ENCODE measurements at places on chromosomes 12 and 14.

GRCh38 chr12:77406219-77406905, 341.0 kb upstream of the E2F7 start:
- DNase-seq: no peak

GRCh38 chr12:123765504-123766035, 3.5 kb downstream of the DNAH10 start:
- DNase-seq: no peak

DNA sequence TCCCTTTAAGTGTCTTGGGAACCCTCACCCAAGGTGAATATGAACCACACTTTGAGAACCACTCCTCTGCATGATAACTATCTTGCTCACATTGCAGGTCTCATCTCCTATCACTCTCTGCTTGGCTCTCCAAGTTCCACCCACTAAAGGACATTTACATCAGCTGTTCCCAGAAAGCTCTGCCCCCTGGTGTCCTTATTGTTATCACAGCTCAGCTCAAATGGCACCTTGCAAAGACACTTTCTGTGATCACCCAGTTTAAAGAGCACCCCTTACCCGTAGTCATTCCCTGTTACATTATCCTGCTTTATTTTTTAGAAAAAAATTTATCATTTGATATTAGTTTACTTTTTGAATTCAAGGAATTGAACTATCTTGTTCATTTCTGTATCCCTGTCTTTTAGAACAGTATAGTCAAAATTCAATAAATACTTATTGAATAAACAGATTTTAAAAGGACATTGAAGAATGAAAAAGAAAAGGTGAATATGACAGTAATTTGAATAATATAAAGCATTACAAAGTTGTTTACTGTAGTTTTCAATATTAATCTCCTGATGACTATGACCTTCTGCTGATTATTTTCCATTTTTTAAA, 20.5 kb upstream of the GUCY2C start:
- no peak for DNase-seq

- DNase-seq: no peak
These were observed 183.6 kb upstream of the CCND2 start for GRCh38 chr12:4089956-4090355.

GRCh38 chr14:87049950-87050349, 943.0 kb downstream of the GALC start:
- no peak for DNase-seq

- no peak for DNase-seq
These were observed 25.3 kb upstream of the TMEM260 start for GRCh38 chr14:56554301-56554700.

DNA sequence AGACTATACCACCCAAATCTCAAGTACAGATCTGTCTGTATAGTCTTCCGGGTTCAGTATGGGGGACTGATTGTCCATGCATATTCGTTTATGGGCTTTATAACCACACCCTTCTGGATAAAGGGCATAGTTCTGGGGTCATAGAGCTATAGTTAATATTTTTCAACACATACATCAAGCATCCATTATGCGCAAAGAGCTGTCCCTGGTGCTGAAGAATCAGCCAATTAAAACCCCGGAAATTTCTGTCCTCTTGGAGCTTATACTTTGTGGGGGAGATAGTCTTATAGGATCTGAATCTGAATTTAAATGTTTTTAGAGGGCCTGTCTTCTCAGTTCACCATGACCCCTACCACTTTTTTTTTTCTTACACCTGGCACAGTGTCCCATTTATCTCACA, 256.7 kb downstream of the SUDS3 start:
- DNase-seq: no peak

GRCh38 chr14:96727491-96727890, 69.7 kb upstream of the VRK1 start:
- DNase-seq: no peak

- DNase-seq: no peak
These were observed 133.2 kb downstream of the RAD51B start for GRCh38 chr14:67952786-67953185.

- DNase-seq: no peak
These were observed 37.9 kb downstream of the SH2B3 start for GRCh38 chr12:111443586-111443985.

DNA sequence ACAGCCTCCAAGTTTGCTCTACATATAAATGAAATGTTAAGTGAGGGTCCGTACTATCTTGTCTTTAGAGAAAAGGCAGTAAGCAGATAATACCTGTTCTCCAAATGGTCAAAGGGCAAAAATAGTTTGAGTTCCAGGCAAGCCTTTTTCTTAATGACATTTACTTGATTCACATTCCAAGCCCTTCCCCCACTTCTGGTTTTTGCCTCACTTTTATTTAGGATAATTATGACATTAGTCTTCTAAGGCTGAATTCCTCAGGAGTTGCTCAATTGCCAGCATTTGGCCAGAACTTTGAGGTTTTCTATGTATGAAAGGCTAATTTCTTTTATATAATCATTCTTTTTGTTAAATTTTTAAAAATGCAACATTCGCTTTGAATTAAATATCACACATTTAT, 62.5 kb upstream of the DUSP6 start:
- no peak for DNase-seq

DNA sequence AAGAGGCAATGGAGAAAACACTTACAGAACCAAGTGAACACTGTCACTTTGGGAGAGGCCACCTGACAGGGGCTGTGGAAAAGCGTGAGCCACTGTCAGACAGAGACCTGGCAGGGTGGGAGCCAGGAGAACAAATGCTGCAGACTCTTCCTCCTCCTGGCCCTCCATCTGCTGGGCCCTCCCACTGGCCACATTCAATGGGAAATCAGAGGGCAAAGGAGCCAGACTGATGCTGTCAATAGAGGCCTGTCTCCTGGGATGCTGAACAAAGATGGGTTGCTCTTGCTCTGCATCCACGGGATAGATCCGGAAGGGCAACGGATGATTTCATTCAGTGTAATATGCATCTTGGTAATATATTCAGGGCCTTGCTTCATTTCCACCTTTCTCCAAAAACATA, 44.9 kb upstream of the BCAT1 start:
- no peak for DNase-seq

- DNase-seq: no peak
These were observed 26.4 kb downstream of the EID3 start for GRCh38 chr12:104329707-104330532.

- DNase-seq: no peak
These were observed 24.6 kb downstream of the EXOC5 start for GRCh38 chr14:57244106-57244505.

GRCh38 chr12:19498099-19498498, 58.8 kb downstream of the AEBP2 start:
- DNase-seq: no peak

DNA sequence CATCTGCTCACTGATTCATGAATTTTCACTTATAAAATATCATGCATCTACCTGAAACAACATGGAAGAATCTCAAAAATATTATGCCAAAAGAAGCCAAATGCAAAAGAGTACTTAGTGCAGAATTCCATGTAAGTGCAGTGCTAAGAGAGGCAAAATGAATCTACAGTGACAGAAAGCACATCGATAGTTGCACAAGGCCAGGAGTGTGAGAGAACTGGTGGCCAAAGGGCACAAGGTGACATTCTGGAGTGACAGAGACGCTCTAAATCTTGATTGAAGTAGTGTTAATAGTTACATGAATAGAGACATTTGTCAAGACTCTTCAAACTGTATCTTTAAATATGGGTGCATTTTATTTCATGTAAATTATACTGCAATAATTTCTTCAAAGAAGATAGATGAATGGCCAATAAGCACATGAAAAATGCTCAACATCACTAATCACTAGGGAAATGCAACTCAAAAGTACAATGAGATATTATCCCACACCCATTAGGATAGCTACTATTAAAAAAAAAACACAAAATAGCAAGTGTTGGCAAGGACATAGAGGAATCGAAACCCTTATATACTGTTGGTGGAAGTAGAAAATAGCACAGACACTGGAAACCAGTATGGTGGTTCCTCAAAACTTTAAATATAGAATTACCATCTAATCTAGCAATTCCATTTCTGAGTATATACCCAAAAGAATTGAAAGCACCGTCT, 71.7 kb upstream of the KICS2 start:
- no peak for DNase-seq

- DNase-seq: no peak
These were observed 300.7 kb downstream of the ERC1 start for GRCh38 chr12:1291601-1292332.

DNA sequence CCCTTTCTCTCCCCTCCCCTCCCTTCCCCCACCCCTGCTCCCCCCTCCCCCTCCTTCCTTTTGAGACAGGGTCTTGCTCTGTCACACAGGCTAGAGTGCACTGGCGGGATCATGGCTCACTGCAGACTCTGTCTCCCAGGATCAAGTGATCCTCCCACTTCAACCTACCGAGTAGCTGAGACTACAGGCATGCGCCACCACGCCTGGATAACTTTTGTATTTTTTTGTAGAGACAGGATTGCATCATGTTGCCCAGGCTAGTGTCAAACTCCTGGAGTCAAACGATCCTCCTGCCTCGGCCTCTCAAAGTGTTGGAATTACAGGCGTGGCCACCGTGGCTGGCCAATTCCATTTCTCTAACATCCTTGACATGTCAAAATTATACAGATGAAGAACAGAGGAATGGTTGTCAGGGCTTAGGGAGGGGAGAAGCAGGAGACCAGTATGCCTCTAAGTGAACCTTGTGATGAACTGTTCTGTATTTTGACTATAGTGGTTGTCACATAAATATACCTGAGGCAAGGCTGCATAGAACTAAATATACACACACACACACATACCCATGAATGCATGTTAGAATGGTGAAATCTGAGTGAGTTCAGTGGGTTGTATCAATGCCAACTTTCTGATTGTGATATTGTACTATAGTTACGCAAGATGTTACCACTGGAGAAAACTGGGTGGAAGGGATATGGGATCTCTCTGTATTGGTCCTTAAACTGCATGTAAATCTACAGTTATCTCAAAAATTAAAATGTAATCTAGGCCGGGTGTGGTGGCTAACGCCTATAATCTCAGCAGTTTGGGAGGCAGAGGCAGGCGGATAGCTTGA, 3.6 kb upstream of the CFAP73 start:
- no peak for DNase-seq

GRCh38 chr12:131988054-131988796, 38.5 kb downstream of the EP400 start:
- DNase-seq: no peak

DNA sequence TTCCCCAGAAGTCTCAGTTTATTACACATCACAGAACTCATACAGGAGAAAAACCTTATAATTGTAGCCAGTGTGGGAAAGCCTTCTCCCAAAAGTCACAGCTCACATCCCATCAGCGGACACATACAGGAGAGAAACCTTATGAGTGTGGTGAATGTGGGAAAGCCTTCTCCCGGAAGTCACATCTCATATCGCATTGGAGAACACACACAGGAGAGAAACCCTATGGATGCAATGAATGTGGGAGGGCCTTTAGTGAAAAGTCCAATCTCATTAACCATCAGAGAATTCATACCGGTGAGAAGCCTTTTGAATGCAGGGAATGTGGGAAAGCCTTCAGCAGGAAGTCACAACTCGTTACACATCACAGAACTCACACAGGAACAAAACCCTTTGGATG, 20.1 kb downstream of the ZNF84 start:
- no peak for DNase-seq

DNA sequence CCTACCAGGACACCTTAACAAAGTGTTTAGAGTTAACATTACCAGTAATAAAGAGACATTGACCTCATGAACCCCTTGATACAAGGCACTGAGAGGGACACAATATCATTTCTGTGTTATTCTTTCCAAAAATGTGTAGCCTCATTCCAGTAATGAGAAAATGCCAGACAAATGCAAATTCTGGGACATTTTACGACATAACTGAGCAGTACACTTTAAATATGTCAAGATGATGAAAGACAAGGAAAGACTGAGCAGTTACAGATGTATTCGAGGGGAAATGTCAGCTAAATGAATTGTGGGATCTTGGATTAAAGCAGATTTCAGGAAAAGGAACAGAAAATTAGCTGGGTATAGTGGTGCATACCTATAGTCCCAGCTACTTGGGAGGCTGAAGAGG, 255.6 kb downstream of the ERC1 start:
- DNase-seq: no peak

GRCh38 chr12:67096533-67097318, 172.4 kb upstream of the CAND1 start:
- DNase-seq: no peak

- DNase-seq: no peak
These were observed 124.7 kb downstream of the PAPOLA start for GRCh38 chr14:96626916-96627315.

DNA sequence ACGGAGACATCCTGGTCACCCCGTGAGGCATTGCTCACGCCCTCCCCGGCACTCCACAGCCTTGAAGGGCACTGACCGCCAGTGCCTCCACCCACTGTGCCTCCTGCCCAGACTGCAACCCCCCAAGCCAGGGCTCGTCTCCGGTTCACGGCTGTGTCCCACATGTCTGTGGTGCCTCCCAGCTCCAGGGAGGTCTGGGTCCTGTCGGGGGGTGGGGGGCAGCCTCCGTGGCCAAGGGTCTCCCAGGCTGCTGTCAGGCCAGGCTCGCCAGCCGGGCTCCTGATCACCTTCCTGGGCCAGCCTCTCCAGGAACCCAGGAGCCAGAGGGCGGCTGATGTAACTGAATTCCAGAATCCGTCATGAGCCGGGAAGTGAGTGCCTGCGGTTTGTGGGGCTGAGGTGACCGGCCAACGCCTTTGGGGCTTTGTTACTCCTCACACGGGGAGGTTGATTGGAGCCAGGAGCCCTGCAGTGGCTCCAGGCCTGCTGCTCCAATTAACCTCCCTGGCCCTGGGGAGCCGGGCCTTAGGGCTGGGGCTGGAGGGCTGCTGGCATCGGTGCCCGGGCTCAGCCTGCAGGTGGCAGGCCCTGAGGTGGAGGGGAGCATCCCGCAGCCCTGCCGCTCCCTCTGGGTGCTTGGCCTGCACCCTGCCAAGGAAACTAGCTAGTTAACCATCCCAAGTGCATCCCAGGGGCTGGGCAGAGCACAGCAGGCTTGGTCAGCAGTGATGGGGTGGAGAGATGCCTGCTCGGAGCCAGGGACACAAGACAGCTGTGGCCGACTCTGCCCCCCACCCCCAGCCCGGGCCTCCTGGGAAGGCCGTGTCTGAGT, 36.4 kb upstream of the FBRSL1 start:
- DNase-seq: no peak

GRCh38 chr14:84409435-84409834, 1120.5 kb upstream of the FLRT2 start:
- no peak for DNase-seq

DNA sequence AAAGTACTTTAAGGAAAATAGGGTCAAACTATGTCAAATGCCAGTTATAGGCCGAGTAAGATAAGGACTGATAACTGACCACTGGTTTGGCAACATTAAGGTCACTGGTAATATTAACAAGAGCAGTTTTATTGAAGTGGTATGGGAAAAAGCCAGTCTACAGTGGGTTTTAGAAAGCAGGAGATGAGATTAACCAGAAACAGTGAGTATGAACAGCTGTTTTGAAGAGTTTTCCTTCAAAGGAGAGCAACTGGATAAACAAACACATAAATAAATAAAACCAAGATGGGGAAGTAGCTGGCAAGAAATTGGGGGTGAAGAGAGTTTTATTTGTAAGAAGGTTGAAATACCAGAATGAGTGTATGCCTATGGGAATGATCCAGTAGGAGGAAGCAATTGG, 30.3 kb downstream of the KITLG start:
- DNase-seq: no peak

- no peak for DNase-seq
These were observed 16.5 kb upstream of the HNF1A start for GRCh38 chr12:120961604-120962531.

- no peak for DNase-seq
These were observed 81.8 kb downstream of the SLC38A1 start for GRCh38 chr12:46187023-46187422.

GRCh38 chr12:22738945-22739344, 114.0 kb downstream of the ETNK1 start:
- DNase-seq: no peak
